Sigmoid colon (tissue), 7 donors: ENCODE measurements at places on chromosomes 6 and 20.

- H3K36me3 ChIP-seq: no peaks in the 10 kb centered on the region
- no peak for DNase-seq
- H3K4me1 ChIP-seq: peaks cover 32% of the 10 kb centered on the region
- no peak overlapping the region for H3K4me3 ChIP-seq
These were observed 38.4 kb upstream of the ARHGAP18 start for GRCh38 chr6:129748212-129748900.

GRCh38 chr6:165729307-165729936 lies 66.4 kb upstream of the PDE10A start:
- no peak overlapping the region for H3K27ac ChIP-seq
- H3K4me3 ChIP-seq: no peak overlapping the region
- no peak for DNase-seq
- no peaks in the 10 kb centered on the region for H3K4me1 ChIP-seq

GRCh38 chr6:6315660-6316059 lies 4.8 kb downstream of the F13A1 start:
- peaks cover 7% of the 10 kb centered on the region for H3K27me3 ChIP-seq
- no peak for DNase-seq
- no peak overlapping the region for H3K27ac ChIP-seq
- no peaks in the 10 kb centered on the region for H3K36me3 ChIP-seq
- H3K4me1 ChIP-seq: no peaks in the 10 kb centered on the region
- H3K4me3 ChIP-seq: no peak overlapping the region

DNA sequence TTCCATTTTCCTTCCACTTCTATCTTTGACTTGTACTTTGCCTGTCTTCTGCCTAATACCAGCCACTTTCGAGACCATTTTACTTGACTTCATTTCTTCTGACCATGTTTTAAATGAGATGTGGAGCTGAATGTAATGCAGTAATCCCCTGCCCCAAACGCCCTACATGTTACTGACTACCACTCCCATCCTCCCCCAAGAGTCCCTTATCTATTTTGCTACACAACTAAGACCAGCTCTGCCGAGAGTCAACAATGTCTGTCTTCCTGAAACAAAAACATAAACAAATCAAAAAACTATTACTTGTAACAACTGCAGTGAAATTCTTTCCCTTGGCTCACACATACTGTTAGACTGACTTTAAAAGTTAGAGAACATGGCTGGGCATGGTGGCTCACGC lies 27.1 kb upstream of the KIAA1586 start:
- H3K36me3 ChIP-seq: no peaks in the 10 kb centered on the region
- no peak for DNase-seq
- H3K27me3 ChIP-seq: no peaks in the 10 kb centered on the region
- H3K4me1 ChIP-seq: no peaks in the 10 kb centered on the region

GRCh38 chr20:43302936-43303335 lies 113.2 kb upstream of the PTPRT start:
- no peak for DNase-seq
- no peaks in the 10 kb centered on the region for H3K4me1 ChIP-seq
- no peaks in the 10 kb centered on the region for H3K36me3 ChIP-seq
- no peaks in the 10 kb centered on the region for H3K27me3 ChIP-seq
- no peak overlapping the region for H3K4me3 ChIP-seq

DNA sequence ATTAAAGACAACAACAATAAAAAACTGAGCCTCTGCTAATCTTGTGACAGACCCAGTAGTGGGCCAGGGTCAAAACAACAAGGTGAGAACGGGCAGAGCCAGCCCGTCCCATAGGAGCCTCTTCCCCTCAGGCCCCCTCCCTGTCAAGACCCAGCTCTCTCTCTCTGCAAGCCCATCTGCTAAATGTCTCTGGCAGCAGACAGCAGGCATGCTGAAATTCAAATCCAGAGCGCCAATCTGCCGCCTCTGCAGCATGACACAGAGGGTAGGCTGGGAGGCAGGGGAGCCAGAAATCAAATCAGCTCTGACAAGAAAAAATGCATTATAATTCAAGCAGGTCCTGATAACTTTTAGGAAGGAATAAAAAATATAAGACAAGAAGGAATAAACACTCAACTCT lies 26.3 kb downstream of the METTL24 start:
- peak; percentile 76 for DNase-seq
- H3K4me1 ChIP-seq: no peaks in the 10 kb centered on the region
- H3K4me3 ChIP-seq: no peak overlapping the region
- peak overlapping the region; percentile 90 for H3K27ac ChIP-seq
- no peaks in the 10 kb centered on the region for H3K27me3 ChIP-seq
- no peaks in the 10 kb centered on the region for H3K36me3 ChIP-seq

- no peak overlapping the region for H3K27ac ChIP-seq
- peaks cover 35% of the 10 kb centered on the region for H3K27me3 ChIP-seq
- H3K4me3 ChIP-seq: no peak overlapping the region
- H3K4me1 ChIP-seq: peaks cover 4% of the 10 kb centered on the region
- no peaks in the 10 kb centered on the region for H3K36me3 ChIP-seq
These were observed 34.4 kb upstream of the CDH22 start for GRCh38 chr20:46342451-46343347.

GRCh38 chr6:137016356-137016755 lies 28.4 kb downstream of the IL20RA start:
- DNase-seq: no peak
- no peak overlapping the region for H3K4me3 ChIP-seq
- H3K27ac ChIP-seq: no peak overlapping the region
- H3K27me3 ChIP-seq: no peaks in the 10 kb centered on the region
- no peaks in the 10 kb centered on the region for H3K36me3 ChIP-seq

DNA sequence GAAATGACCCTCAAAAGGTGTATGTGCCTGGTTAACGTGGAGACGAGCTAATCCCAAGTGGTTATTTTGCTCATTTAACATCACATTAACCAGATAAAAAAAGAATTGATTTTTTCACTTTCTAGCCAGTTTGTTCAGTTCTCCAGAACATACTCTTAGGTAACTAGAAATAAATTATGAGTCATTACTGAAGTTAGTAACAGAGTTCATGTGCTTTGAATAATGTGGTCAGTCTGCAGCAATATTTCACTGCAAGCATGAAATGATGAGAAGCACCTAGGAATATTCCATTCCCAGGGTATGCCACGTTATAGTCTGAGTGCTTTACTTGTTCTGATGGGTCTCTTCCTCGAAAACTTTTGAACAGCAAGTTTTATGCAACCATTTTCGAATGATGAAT lies 138.3 kb upstream of the INSM1 start:
- no peak overlapping the region for H3K4me3 ChIP-seq
- H3K27ac ChIP-seq: no peak overlapping the region
- DNase-seq: no peak
- H3K36me3 ChIP-seq: no peaks in the 10 kb centered on the region

- peaks cover 20% of the 10 kb centered on the region for H3K4me1 ChIP-seq
- no peak overlapping the region for H3K27ac ChIP-seq
- no peak overlapping the region for H3K4me3 ChIP-seq
- H3K36me3 ChIP-seq: no peaks in the 10 kb centered on the region
- H3K27me3 ChIP-seq: no peaks in the 10 kb centered on the region
These were observed 171.6 kb upstream of the ID4 start for GRCh38 chr6:19665613-19665909.

DNA sequence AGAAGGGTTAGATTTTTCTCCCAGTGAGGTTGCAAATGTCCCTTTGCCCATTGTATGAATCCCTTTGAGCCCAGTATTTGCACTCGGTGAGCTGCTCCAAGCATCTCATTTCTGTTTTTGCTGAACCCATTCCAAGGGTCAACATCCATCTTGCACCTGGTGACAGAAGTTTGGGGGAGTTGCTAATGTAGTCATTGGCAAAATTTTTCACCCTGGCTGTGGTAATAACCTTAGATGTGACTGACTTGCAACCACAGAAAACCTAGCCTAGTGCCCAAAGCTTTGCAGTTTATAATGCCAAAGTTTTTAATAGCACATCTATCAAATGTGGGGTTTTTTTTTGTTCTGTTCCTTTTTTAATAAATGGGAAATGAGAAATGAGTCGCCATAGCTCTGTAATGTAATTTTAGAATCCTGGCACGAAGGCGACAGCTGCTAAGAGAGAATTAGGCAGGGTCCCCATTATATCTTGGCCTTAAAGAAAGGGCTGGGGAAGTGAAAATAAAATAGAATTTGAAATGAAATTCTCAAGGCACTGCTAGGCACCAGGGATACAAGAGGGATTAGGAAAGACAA lies 682.8 kb downstream of the KIF16B start:
- no peak for DNase-seq
- H3K27ac ChIP-seq: no peak overlapping the region
- H3K27me3 ChIP-seq: no peaks in the 10 kb centered on the region

GRCh38 chr20:10758446-10758845 lies 84.6 kb upstream of the JAG1 start:
- DNase-seq: no peak
- H3K36me3 ChIP-seq: no peaks in the 10 kb centered on the region
- no peak overlapping the region for H3K4me3 ChIP-seq
- no peak overlapping the region for H3K27ac ChIP-seq
- H3K4me1 ChIP-seq: no peaks in the 10 kb centered on the region

- H3K27ac ChIP-seq: no peak overlapping the region
- no peaks in the 10 kb centered on the region for H3K36me3 ChIP-seq
- no peak overlapping the region for H3K4me3 ChIP-seq
- no peaks in the 10 kb centered on the region for H3K4me1 ChIP-seq
- H3K27me3 ChIP-seq: no peaks in the 10 kb centered on the region
- DNase-seq: no peak
These were observed 33.1 kb upstream of the MPC1 start for GRCh38 chr6:166415833-166416347.

GRCh38 chr6:47335466-47335865 lies 25.8 kb upstream of the TNFRSF21 start:
- no peak overlapping the region for H3K27ac ChIP-seq
- no peaks in the 10 kb centered on the region for H3K27me3 ChIP-seq
- no peak overlapping the region for H3K4me3 ChIP-seq
- no peaks in the 10 kb centered on the region for H3K36me3 ChIP-seq

GRCh38 chr20:13271977-13272975 lies 51.2 kb downstream of the ISM1 start:
- no peak for DNase-seq
- H3K27ac ChIP-seq: no peak overlapping the region
- no peaks in the 10 kb centered on the region for H3K36me3 ChIP-seq
- H3K4me3 ChIP-seq: no peak overlapping the region
- H3K4me1 ChIP-seq: no peaks in the 10 kb centered on the region

DNA sequence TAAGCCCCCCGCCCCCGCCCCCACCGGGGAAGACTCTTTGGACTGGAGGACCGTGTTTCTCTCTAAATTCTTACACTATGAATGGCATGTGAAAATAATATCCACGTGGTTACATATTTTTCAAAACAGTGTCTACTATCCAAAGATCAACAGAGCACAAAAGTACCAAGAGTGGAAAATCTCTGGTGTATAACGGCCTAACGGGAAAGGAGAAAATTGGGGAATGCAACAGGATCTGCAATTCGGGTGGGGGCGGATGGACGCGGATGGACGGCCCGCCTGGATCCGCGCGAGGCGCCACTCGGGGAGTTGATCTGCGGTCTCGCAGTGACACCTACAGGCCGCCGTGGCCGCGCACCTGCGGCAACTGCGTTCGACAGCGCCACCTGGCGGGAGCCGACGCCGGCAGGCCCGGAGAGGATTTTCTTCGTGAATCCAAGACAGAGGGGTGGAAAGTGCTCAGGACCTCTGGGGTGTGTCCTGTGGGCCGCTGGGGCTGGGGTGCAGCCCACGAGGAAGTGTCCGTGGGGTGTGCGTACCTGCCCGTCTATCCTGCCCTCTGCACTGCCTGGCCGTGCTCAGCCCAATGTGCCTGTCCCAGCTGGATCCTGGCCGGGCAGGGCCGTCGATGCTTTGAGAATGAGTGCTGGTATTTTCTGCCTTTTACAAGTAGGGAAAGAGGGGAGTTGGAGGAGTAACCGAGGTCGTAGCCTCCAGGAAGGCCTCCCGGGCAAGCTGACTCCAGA lies 18.6 kb downstream of the ANKRD60 start:
- DNase-seq: peak; percentile 91
- H3K4me3 ChIP-seq: no peak overlapping the region
- H3K36me3 ChIP-seq: no peaks in the 10 kb centered on the region
- H3K27ac ChIP-seq: no peak overlapping the region
- H3K4me1 ChIP-seq: peaks cover 8% of the 10 kb centered on the region

DNA sequence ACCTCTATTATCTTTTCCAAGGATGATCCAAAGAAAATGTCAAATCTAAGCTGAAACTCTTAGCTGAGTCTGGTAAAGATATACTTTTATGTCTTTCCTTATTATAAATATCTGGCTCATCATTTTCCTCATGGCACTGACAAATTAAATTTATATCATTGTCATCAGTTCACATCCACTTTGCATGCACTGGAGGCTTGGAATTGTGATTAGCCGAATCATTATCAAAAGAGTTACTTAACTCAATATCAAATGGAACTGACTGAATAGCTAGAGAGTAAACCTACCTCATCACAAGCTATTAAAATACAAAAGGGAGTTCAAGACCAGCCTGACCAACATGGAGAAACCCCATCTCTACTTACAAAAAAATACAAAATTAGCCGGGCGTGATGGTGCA lies 713.9 kb upstream of the MARCKS start:
- H3K36me3 ChIP-seq: no peaks in the 10 kb centered on the region
- no peaks in the 10 kb centered on the region for H3K4me1 ChIP-seq
- H3K4me3 ChIP-seq: no peak overlapping the region
- H3K27ac ChIP-seq: no peak overlapping the region
- no peak for DNase-seq
- no peaks in the 10 kb centered on the region for H3K27me3 ChIP-seq

GRCh38 chr20:50218987-50219435 lies 28.4 kb downstream of the CEBPB start:
- H3K4me3 ChIP-seq: no peak overlapping the region
- H3K27ac ChIP-seq: no peak overlapping the region
- H3K36me3 ChIP-seq: no peaks in the 10 kb centered on the region
- no peak for DNase-seq
